Osteoblast (primary cell): ENCODE measurements at places on chromosomes 3 and 15. TPM values are rescaled to one million over a fixed set of nuclear protein-coding genes. Genes with fewer than 3 reads are reported as not detected.

The CHRFAM7A gene
- total RNA-seq, result under 0.01 and 0.72 TPM in 2 replicates

The IMPG2 gene
- total RNA-seq, result 0.29 and 0.36 TPM in 2 replicates

The FETUB gene
- not detected in 2 replicates for total RNA-seq

The GOLGA8R gene
- total RNA-seq, result 2.4 and 3.3 TPM in 2 replicates

The SV2B gene
- total RNA-seq, result under 0.01 TPM in 1 of 2 replicates, not detected in the other

The RAD51 gene
- total RNA-seq, result 1.8 TPM in 2 replicates

DNA sequence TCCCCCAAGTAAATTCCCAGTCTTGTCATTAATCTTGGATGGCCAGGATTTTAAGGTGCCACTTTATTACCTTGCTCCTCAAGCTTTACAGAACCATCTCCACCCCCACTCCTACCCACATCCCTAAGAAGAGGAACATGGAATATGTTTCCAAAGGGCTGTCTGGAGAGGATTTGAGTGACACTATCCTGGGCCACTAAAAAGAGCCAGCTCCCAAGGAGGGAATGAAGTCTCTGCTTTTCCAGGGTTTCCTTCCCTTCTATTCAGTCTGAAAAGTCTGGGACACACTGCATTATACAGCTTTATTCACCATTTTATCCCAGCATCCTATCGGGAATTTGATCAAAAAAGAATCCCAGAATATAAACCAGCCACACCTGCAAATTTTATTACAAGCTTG lies 35.6 kb upstream of the MECOM start:
- DNase-seq, result no peak

DNA sequence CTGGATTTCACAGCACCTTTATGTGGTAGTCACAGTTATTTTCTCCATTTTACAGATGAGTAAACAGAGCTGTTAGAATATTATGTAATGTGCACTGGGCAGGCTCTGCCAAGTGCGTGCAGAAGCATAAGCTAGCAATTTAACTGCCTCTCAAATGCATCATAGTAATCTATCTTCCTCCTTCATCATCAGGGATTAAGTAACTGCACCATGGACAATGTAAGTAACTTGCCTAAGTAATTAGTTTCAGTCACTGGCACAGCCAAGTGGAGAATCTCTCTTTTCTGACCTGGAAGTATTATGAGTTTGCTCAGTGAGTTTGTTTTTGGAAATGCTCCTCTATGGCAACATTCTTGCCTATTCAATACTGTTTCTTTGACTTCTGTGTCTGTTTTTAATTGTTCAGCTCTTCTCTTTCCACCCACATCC lies 260.5 kb downstream of the PTPRG start:
- peak; percentile 78 for DNase-seq

- no peak for DNase-seq
Measured at GRCh38 chr3:194009892-194010533, 125.9 kb upstream of the HES1 start.

GRCh38 chr3:195240171-195240701 lies 30.7 kb downstream of the XXYLT1 start:
- DNase-seq, result no peak

DNA sequence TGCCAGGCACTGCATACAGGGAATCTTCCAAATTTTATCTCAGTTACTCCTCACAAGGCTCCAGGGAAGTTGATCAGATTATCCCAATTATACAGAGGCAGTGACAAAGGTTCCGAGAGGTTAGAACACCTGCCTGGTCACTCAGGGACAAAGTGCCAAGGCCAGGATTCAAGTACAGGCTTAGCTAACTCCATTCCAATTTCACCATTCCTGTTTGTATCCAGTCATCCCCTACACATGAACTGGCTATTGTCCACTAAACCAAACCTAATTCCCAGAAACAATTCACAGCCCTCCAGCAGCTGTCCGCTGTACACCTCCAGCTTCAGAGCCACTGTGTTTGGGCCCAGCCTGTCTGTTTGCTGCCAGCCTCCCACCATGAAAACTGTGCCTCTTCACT lies 16.0 kb downstream of the MUC13 start:
- no peak for DNase-seq

- DNase-seq, result no peak
Measured at GRCh38 chr3:96465521-96465920, 348.9 kb upstream of the EPHA6 start.

- no peak for DNase-seq
Measured at GRCh38 chr3:43455233-43455632, 166.6 kb downstream of the ANO10 start.

DNA sequence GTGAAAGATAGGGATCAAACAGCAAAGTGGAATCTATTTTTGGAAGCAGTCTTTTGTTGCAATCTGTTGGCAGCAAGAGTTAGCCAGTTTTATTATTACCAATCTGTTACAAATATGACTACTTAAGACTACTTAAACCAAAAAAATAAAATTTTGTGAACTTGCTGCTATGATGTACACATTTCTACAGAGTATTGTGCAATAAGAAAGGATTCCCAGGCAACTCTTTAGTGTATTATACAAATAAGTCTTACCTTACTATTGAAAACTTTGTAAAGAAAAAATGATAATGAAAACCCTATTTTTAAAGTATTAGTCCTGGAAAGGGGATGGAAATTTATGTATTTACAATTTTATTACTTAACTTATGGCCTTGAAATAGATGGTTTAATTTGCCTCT lies 44.7 kb downstream of the CADM2 start:
- DNase-seq, result no peak

DNA sequence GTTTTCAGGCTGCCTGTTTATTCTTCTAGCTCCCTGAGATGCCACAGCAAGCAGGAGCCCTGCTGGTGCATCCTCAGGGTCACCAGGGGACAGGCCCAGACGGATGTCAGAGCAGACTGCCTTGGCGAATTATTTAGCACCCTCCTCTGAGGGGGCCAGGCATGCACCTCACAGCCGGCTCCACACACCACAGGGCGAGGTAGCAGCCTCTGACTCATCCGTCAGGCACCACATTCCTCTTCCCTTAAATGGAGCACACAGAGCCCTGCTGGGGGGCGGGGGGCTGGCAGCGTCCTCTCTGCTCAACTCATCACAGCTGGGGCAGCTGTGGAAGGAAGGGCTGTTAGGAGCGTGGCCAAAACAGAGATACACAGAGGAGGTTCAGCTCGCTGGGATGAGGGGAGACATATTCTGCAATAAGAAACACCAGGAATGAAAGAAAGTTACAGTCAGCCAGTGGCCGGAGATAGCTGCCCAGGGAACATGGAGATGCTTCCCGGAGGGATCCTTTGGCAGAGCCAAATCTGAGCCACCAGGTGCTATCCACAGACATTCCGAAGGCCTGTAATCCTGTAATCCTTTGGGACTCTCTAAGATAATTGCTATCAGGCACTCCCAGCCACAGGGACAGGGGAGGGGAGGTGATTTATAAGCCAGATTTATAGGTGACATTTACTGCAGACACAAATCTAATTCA lies 13.9 kb upstream of the PRICKLE2 start:
- DNase-seq, result peak; percentile 93

DNA sequence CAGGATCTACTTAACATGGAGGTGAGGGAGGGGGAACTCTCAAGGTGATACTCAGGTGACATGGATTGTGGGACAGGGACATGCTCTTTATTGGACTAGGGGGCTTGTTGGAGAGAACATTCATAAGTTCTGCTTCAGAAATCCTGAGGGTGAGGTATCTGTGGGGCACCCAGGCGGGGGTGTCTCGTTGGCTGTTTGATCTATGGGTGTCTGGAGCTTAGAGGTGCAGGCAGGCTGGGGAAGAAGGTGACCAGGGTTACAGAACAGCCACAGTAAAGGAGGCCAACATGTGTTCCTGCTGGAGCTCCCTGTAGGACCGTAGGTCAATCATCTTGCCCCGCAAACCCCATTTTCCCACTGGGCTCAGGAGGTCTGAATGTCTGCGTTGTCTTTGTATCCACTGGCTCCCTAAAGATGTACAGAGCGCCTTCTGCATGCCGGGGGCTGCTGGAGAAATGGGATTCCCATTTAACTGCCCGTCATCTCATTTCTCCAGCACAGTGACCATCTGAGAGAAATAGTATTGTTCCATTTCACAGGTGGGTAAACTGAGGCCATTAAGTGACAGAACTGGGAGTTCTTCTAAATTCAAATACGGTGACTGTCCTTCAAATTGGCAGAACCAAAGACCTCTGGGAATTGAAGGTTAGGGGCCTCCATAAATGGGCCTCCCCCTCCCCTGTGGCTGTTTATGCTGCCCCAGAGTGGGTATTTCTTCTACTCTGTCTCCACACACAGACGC lies 40.3 kb upstream of the TSEN2 start:
- DNase-seq, result peak; percentile 14
